ENCODE measurements at places on chromosomes 16 and 17.

GRCh38 chr17:42997390-42997983, 732 bp upstream of the RPL27 start:
- DNase-seq, result no peak

GRCh38 chr17:41528959-41529353, 848 bp upstream of the KRT19 start:
- no peak for DNase-seq

DNA sequence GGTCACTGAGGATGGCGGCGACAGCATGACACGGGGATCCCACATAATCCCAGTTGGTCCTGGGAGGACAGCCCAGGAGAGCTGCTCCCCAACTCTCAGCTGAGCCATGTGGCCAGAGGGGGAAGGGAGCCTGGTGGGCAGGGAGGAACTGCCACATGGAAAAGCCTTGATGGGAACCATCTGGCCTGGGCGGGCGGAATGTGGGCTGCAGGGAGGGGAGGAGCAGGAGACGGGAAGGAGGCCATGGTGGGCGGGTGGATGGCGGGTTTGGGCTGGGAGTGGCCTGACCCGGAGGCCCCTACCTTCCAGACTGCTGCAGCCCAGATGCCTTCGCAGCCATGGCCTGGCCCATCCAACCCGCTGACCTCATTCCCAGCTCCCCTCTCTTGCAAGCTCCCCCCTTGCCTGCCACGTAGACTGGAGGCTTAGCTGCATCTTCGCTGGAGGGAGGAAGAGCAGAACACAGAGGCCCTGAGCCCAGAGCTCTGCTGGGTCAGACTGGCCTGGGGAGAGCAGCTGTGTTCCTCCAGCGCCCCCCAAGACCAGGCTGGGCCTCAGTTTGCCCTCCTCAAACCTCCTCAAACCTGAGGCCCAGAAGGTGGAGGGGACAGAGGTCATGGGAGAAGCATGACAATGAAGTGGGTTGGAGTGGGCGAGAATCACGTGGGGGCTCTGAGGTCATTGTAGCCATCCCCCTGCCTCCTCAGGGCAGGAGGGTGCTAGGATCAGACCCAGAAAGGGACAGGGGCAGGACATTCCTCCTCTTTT, 8.2 kb upstream of the COL1A1 start:
- DNase-seq, result no peak

DNA sequence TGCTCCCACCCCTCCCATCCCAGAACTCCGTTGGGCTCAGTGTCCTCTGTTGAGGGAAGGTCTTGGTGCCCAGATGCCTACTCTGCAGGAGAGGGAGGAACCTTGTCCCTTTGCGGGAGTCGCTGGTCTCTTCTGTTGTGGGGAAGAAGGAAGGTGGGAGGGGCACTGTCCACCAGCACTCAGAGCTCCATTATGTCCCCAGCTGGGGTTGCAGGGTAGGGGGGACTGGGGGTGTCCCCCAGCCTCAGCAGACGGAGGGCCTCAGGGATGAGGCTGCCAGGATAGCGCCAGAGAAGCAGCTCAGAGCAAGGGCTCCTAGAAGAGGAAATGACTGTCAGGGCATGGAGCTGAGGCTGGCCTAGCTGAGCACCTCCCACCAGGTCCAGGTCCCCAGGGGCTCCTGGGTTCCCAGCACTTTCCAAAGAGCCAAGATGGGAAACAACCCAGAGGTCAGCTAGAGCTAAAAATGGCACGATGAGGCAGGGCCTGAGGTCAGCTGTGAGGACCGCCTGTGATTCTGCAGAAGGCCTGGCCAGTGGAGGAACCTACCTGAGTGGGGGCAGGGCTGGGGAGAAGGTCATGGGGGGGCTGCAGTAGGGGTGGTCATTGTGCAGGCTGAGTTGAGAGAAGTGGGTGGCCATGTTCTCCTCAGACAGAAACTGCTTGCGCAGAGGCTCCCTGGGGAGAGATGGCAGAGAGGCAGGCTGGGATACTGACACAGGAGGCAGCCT, 893 bp downstream of the HCFC1R1 start:
- no peak for DNase-seq

DNA sequence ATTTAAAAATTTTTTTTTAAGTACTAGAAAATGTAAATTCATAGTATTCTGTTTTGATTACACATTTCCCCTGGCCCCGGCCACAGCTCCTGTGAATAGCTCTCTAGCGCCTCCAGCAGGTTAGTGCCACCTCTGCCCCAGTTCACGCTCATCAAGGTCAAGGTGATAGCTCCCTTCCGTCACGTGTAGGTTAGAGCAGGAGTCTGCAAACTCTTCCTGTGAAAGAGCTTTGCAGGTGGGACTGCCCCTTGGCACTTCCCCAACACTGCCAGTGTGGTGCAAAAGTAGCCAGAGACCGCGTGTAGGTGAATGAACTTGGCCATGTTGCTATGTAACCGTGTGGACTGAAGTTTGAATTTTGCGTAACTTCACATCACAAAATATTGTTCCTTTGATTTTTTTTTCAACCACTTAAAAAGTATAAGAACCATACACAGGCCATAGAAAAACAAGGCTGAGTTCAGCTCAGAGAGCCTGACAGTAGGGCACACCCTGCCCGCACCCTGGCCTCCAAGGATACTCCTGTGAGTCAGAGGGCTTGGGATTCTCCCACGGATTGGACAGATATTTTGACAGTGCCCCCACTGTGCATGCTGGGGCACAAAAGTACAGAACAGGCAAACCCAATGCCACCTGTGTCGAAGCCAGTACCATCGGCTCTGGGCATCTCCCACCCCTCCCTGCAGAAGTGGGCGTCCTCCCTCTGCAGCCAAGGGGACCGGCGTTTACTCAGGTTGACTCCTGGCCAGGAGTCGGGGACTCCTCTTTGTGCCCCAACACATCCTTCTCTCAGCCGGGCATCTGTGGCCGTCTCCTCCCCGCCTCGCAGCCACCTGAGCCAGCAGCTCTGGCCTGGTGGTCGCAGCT, 92.0 kb upstream of the CHMP6 start:
- no peak for DNase-seq

DNA sequence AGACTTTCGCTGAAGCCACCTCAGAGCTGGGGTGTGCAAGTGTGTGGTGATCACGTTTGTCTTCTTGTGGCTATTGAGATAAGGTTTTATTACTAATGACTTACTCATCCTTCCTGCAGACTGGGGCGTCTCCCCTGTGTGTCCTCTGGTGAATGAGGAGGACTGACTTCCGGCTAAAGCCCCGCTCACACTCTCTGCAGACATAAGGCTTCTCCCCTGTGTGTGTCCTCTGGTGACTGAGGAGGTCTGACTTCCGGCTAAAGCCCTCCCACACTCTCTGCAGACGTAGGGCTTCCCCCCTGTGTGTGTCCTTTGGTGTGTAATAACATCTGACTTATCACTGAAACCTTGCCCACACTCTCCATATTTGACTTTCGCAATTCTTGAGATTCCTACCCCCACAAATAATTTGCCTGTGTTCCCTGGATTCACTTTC, 19.4 kb downstream of the PRDM7 start:
- no peak for DNase-seq

GRCh38 chr16:57377080-57377841, 5.0 kb downstream of the CX3CL1 start:
- DNase-seq, result no peak

- no peak for DNase-seq
Observed at GRCh38 chr17:63685041-63685440, 14.9 kb downstream of the LIMD2 start.

Data from nucleus accumbens (tissue), 56 donors.